Suppressor macrophage treated with lipopolysaccharide for 1 hour (primary cell): ENCODE measurements at places on chromosomes 1 and 21.

- DNase-seq: no peak
Measured at GRCh38 chr1:47709019-47709871, 271.4 kb downstream of the FOXD2 start.

GRCh38 chr1:203322500-203323179 lies 17.3 kb downstream of the BTG2 start:
- DNase-seq: peak; percentile 45

DNA sequence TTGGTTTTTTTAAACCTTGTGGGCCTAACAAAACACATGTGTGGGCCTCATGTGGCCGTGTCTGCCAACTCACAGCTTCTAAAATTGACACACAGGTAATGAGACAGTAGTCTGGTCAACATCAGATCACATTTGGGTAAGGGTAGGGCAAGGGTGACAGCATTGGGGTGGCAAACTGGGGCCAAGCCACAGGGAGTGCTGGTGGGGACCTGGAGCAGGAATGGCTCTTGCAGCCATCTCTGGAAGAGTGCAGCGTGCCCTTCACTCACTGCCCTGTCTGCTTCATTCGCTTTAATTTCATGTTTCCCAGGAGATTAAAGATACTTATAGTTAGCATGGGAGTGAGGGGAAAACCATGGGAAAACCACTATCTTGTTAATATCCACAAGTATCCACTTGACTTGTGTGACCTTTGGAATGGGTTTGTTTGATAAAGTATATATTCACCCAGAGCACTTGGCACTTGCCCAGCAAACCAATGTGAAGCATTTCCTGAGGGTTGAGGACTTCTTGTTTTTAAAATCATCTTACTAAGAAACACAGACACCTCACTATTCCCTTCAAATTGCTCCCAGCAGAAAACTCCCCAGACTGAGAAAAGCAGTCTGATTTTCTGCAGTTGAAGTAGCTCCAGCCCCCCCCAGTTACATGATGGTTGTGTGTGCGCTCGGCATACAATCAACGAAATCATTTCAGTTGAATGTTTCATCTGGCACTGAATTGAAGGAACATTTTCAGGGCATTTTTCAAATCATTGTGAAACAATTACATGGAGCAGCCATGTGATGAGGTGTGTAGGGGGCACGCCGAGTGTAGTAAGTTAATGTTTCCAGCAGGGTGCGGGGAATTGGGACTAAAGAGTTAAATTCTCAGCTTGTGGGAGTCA lies 175.7 kb downstream of the VPS13D start:
- peak; percentile 34 for DNase-seq

GRCh38 chr1:66290761-66291530 lies 243.0 kb upstream of the SGIP1 start:
- DNase-seq: no peak
